Breast epithelium (tissue), 4 donors: ENCODE measurements at places on chromosomes 13 and 19.

GRCh38 chr19:329876-330275 lies 14.7 kb downstream of the MIER2 start:
- DNase-seq, result no peak

DNA sequence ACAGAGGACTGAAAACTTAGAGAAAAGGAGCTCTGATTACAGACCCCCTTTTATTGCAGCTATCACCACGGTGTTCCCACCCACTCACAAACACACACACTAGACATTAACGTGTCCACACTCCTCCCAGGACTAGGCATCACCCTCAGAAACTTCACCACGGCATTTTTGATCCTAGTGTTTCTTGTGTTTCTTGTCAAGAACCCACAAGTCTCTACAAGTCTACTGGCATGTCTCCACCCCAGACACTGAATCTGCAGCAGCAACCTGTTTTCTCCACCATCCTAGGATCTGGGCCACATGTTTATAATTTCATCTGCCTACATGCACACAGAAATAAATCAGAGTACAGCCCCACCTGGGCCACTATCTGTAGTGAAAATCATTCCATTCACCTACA lies 4.3 kb downstream of the ZNF486 start:
- DNase-seq, result no peak

DNA sequence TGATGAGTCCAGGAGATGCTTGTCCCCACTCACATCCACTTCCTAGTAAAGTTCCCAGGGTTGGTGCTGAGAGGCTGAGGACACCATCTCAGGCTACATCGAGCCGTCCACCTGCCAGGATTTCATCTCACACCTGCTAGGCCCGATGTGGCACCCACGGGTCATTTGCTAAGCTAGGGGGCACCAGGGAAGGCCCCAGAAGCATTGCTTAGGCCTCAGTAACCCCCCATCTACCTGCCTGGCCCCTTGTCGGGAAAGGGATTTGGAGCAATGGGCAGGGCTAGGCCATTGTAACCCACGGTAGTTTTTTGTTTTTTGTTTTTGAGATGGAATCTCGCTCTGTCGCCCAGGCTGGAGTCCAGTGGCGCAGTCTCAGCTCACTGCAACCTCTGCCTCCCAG lies 51.8 kb downstream of the F2RL3 start:
- DNase-seq, result peak; percentile 10

GRCh38 chr13:29903996-29904395 lies 53.6 kb upstream of the UBL3 start:
- no peak for DNase-seq

DNA sequence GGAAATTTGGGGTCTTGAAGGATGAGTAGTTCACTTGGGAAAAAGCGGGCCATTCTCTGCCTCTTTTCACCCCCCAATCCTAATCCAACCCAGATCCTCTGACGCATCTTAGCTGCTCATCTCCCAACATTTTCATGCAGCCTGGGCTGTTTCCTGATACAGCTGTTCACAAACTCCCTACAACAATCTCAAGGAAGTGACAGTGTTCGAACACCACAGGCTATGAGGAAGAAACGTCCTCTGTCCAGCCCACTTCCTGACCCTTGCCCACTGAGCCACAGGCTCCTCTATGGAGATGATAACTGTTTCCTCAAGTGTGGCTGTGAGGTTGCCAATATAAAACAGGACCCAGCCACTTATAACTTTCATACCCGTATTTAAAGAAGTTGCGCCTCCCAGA lies 16.2 kb downstream of the LMTK3 start:
- DNase-seq, result no peak

DNA sequence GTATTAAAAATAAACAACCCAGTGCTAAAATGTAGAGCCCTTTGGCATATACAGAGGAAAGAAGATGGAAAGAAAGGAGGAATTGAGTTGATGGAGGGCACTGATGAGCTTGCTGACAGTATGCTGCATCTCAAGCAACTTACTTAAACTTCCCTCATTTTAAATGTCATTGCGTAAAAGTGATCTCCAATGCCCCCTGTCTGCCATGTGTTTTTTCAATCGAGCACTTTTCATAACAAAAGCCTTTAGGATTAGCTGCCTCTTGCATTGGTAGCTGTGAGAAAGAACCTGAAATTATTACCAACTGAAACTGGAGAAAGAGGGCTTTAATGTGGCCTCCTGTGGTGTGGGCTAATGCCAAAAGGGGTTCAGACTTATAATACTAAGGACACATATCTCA lies 541.6 kb downstream of the SUCLA2 start:
- no peak for DNase-seq

DNA sequence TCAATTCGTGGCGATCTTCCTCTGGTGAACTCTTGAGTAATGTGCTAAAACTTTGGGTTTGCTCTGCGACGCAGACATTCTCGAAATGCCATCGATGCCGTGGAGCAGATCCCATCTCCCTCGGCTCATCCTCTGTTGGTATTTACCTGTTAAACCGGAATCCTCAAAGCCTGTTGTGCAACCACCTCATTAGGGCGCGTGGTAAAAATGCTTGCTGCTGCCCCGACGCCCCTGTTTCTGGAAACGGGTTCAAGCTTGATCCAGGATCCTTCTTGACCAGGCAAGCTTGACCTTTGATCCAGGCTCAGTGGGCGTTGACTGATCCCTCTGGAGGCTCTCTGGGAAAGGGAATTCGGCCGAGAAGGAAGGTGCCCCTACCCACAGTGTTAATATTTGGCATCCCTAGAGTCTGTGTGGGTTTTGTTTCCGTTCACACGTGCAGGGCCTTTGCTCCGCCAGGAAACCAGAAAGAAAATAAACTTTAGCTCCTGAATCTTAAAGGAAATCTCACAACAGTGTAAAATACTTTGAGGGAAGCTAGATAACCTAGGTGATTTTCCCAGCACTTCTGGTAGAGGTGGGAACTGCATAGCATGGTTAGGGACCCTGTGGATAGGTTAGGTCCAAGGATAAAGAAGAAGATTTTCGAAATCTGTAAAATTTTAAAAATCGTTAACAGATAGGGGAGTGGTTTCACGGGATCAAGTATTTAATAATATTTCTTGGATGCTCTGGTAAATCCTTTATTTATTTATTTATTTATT lies 1.1 kb downstream of the LSM14A start:
- DNase-seq, result peak; percentile 71

GRCh38 chr13:98539666-98540065 lies 37.2 kb downstream of the STK24 start:
- DNase-seq, result no peak

- DNase-seq, result no peak
Measured at GRCh38 chr19:4183967-4184717, 1.7 kb downstream of the ANKRD24 start.

DNA sequence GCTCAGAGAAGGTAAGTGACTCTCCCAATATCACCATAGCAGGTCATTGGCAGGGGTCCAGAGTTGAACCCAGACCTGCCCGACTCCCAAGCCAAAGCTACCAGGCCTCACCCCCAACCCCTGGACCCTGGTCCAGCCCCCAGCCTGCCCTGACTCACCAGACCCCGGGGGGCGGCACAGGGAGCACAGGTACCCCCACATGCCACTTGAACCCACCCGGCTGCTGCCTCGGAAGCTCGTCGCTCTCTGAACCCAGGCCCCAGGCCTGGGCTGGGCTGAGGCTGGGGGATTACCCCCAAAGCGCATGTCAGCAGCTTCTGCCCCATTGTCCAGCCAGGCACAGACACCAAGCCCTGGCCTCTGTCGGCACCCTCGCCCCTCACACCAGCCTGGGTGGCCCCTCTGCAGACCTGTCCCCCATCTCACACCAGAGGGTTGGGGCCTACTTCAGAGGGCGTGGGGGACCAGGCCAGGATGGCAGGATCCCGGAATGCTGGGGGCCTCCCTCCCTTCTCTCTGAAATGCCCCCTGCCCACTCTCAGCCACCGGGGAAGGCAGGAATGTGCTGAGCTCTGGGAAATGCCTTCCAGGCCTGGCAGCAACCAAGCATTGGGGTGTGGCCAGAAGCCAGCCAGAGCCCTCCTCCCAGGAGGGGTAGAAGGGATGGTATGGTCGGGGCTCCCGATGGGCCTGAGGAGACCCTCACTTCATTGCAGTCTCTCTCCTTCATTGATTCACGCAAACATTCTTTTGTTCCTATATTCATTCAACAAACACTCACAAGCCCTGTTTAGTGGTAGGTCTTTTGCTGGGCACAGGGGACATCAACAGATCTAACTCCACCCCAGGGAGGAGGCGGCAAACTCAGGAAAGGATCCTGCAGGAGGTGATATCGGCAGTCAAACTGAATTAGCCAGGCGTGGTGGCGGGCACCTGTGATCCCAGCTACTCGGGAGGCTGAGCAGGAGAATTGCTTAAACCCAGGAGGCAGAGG lies 1.7 kb upstream of the PRX start:
- DNase-seq, result no peak

GRCh38 chr13:20342311-20342710 lies 110.2 kb upstream of the GJB6 start:
- DNase-seq, result no peak

- DNase-seq, result no peak
Measured at GRCh38 chr13:98520674-98521449, 56.0 kb downstream of the STK24 start.
